ENCODE measurements at places on chromosomes 13 and 19.

- no peak for DNase-seq
Measured at GRCh38 chr19:19259741-19260140, 13.4 kb downstream of the TM6SF2 start.

GRCh38 chr13:50319635-50320255 lies 304.5 kb downstream of the KCNRG start:
- no peak for DNase-seq

GRCh38 chr13:25857830-25858229 lies 194.0 kb downstream of the SHISA2 start:
- DNase-seq: no peak

DNA sequence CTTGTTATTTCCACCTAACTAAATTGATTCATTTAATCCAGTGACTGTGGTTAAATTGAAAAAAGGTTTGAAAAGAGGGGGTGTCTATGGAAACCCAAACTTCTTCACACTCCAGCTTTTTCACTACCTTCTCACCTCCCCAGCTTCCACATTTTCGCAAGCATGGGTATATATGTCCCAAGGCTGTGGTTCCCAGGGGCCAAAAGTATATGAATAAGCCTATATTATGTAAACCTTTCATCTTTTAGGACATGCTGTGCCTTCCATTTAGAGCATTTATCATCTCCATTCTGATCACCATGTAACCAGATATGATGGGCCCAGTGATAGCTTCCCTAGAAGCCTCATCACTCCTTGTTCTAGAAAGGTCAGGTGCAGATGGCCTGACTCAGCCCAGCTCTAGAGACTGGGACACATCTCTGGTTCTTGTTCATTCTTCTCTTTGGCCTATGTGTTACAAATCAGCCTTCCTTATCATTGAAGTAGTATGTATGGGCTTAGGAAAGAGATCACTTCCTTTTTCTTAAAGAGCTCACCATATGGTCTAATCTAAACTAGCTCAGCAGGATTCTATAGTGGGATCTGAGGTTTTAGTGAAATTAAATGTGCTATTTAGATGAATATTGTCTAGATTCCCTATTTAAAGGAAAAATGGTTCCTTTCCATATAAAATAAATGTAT lies 19.5 kb upstream of the ARL11 start:
- DNase-seq: no peak

DNA sequence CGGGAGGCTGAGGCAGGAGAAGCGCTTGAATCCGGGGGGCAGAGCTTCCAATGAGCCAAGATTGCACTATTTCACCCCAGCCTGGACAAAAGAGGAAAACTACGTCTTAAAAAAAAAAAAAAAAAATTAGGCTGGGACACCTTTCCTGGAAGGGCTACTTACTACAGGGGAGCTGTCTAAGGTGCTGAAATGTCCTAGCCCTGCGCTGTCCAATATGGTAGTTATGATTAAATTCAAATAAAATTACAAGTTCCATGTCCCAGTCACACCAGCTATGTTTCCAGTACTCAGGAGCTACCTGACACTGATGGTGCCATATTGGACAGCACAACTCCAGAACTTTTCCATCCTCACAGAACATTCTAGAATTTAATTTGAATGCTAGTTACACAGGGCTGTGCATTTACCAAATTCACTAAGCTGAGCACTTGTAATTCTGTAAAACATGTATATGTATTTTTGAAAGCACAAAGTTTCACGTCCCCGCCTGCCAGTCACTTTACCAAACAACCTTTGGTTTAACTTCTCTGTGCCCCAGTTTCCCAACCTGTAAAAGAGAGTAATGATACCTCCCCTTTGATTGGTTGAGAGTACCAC lies 9.2 kb upstream of the ZSCAN22 start:
- no peak for DNase-seq

GRCh38 chr19:15595069-15595468 lies 19.9 kb upstream of the CYP4F8 start:
- no peak for DNase-seq

Measured in urinary bladder (tissue), 4 donors.